ENCODE measurements at places on chromosomes 6 and 20.

DNA sequence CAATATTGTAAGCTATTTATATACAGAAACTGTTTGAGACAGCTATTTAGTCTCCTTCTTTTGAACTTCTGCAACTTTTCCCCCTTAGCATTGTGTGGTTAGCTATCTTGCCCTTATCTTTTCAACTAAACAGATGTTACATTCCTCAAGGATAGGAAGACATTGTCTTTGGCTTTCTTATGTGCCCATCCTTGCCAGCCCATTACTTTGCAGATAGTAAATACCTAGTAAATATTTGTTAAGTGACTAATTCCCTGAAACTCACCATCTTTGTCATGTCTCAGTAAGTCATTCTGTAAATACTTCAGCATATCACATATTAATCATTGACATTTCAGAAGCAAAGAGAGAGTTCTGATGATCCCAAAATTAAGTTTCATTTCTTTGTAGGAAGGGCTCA is 69.1 kb upstream of the FLRT3 start:
- DNase-seq = no peak

- peak; percentile 76 for DNase-seq
Measured at GRCh38 chr20:62952373-62952967, at the start of gene SLC17A9. SLC17A9 (plus strand) TSS chr20:62952709; CDS start chr20:62952831, 122 bp downstream.

GRCh38 chr6:31897612-31898382 is at the start of gene EHMT2:
EHMT2 (minus strand) TSS chr6:31897698; CDS start chr6:31897677, 21 bp downstream.
- DNase-seq = peak; percentile 83

GRCh38 chr20:31861385-31862156 is 8.8 kb downstream of the DUSP15 start:
- peak; percentile 62 for DNase-seq

DNA sequence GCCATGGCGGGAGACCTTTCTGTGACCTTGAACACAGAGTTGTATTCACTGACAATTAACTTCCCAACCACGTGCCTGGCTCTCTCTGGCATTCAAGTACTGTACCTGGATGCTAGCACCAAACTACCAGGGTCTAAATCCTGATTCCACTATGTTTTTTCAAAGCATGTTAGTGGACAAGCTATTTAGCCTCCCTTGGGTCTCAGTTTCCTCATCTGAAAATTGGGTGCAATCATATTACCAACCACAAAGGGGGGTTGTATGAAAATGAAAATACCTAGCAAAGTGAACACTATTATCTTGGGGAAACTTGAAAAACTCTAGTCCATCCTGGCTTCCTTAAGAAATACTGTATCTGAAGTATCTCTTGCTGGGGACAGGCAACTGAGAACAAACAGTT is 308.7 kb upstream of the SGK1 start:
- DNase-seq = no peak

DNA sequence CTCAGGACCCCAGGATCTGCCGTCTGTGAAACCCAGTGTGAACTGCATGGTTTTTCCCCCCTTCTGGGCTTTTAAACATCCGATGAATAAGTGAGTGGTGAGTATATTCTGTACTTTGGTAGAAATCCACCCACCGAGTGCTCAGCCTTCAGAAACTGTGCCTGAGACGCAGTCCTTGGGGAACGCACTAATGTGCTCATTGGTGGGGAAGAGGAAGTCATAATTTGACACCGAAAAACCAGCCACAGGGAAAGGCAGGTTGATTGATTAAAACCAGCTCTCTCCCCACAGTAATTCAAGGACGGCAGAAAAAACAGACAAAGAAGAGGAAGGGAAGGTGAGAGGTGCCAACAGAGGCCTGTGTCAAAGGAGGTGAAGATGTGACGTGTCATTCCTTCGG is 21.7 kb downstream of the EDN3 start:
- no peak for DNase-seq

DNA sequence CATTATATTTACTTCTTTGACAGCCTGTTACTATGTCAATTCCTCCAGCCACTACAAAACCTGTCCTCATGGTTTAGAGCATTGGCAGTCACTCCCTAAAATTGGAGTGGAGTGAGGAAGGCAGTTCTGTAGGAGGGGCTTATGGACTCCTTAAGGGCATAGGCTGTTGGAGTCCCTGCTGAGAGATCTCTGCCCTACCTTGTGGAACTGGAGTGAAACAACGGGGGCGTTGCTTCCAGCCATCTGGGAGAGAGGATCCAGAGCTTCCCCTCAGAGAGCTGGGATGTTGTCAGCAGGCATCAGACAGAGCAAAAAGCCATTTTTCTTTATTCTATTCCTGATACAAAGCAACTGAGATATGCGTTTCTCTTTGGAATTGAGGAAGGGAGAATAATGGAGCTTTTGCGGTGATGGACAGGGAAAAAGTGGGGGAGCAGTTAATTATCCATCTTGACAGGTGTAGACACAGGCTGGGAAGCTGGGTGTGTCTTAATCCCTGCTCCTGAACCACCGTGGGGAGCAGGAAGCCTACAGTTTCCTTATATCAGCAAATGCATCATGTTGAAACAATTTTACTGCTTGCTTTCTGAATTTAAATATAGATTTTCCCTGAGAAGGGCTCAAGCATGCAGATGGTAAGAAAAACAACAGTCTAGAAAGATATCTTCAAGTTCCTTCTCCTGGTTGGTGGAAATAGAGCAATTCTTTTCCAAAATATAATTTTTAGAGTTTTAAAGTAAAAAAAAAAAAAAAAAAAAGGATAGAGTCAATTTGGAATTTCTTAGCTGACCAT is 402.5 kb downstream of the PLCB1 start:
- no peak for DNase-seq

Data from activated B cell treated with CpG ODN at 0.5 μM for 24 hours (primary cell).